ENCODE measurements at places on chromosomes 13 and 19. TPM values are rescaled to one million over a fixed set of nuclear protein-coding genes. Genes with fewer than 3 reads are reported as not detected.

DNA sequence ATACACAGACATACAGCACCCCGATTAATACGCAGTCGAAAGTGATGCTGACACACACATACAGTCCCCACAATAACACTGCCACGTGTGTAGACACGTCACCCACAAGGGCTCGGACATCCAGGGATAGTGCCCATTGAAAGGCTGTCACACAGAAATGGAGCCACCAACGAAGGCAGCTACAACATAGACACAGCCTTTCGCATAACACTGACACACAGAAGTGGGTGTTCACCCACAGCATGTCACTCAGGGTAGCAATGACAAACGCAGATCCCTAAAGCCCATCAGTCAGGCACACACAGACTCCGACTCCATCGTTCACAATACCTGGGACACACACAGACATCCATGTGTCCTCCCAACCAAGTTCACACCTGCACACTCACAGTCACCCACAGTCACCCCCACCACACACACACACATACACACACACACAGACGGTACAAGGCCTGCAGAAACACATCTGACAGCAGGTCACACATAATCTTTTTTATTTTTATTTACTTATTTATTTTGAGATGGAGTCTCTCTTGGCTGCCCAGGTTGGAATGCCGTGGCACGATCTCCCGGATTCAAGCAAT lies 10.4 kb upstream of the NANOS3 start:
- DNase-seq, result no peak

DNA sequence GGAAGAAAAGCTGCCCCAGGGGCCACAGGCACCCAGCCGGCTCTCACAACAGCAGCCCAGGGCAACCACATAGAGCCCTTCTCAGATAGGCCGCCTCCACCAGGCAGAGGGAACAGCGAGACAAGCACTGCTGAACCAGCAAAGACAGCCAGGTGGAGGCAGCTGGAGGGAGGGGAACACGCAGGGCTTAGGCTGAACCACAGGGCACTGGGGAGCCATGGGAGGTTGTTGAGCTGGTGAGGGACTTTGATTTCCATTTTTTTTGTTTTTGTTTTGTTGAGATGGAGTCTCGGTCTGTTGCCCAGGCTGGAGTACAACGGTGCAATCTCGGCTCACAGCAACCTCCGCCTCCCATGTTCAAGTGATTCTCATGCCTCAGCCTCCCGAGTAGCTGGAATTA lies 3.5 kb downstream of the GAMT start:
- DNase-seq, result no peak

- DNase-seq, result no peak
These were observed 19.7 kb upstream of the SYCN start for GRCh38 chr19:39223703-39224279.

GRCh38 chr19:5131031-5131505 lies 162.2 kb downstream of the KDM4B start:
- DNase-seq, result no peak

SULT2B1 gene
- total RNA-seq, result not detected

TBXA2R gene
- 0.66 TPM for total RNA-seq

ZNF865 gene
- 0.67 TPM for total RNA-seq
